ENCODE measurements at places on chromosomes 7 and 10. TPM values are rescaled to one million over a fixed set of nuclear protein-coding genes. Genes with fewer than 3 reads are reported as not detected.

GRCh38 chr10:62016623-62017490 is 115.4 kb downstream of the ARID5B start:
- no peaks in the 10 kb centered on the region for H3K27me3 ChIP-seq
- no peak overlapping the region for H3K4me3 ChIP-seq
- no peaks in the 10 kb centered on the region for H3K4me1 ChIP-seq
- DNase-seq = no peak

- no peak for DNase-seq
- H3K4me3 ChIP-seq = no peak overlapping the region
- no peak overlapping the region for H3K27ac ChIP-seq
- H3K27me3 ChIP-seq = no peaks in the 10 kb centered on the region
Observed at GRCh38 chr10:78605800-78606350, 462.9 kb upstream of the ZMIZ1 start.

Gene GIMAP4
- 24.1 TPM for total RNA-seq

DNA sequence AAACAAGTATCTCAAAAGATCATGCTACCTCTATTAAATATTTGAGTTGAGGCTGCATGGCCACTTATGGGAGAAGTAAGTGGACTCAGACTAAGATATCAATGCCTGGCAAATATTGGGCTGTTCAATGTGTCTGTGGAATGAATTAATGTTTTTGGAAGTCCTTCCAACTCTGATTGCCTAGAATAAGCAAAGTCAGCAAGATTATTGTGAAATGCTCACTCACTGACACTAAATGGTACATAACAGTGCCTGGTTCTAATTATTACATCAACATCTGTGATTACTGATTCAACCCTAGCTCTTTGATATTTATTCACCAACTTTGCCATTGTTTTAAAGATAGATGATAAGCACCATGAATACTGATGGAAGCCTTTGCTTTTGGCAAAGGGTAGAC is 45.5 kb upstream of the HDAC9 start:
- no peak overlapping the region for H3K4me3 ChIP-seq
- no peak overlapping the region for H3K27ac ChIP-seq
- peaks cover 9% of the 10 kb centered on the region for H3K4me1 ChIP-seq
- H3K36me3 ChIP-seq = no peaks in the 10 kb centered on the region

DNA sequence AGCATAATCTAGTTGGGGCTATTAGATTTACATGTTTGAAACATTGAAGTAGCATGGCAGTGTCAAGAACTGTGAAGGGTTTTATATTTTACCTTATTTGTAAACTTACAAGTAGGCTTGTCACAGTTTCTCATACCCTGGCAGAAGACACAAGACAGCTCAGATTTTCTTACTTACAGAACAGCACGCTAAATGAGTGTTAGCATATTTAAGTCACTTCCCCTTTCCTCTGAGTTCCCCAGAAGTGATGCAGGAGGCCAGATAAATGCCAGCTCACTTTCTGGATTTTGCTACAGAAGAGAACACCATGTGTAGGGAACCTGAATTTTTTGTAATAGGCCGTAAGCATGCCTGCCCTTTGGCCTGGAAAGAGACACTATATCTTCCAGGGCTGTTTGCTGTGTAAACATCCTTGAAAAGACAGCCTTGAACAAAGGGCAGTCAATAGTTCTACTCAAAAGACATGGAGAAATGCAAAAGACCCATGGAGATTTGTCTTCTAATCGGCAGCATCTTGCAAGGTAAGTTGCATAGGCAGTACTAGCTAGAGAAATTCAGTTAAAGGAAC is 279.1 kb downstream of the PHF14 start:
- no peak overlapping the region for H3K4me3 ChIP-seq
- no peaks in the 10 kb centered on the region for H3K36me3 ChIP-seq

DNA sequence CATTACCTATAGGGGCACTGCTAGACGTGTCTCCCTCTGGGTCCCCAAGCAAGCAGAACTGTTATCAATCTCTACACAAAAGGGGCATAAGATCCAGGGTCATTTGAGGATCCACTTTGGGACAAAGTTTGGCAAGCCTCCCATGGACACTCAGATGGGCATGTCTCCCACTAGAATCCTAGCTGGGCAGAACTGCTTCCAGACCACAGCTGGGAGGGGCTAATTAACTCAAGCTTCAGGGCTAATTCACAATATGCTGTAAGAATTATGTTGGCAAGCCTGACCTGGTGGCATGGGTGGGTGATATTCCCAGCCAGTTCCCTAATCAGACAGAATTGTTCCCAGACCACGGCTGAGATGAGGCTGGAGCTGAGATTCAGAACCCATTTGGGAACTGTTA is 738.4 kb upstream of the FZD8 start:
- no peaks in the 10 kb centered on the region for H3K36me3 ChIP-seq
- H3K4me1 ChIP-seq = peaks cover 8% of the 10 kb centered on the region
- H3K27me3 ChIP-seq = no peaks in the 10 kb centered on the region

DNA sequence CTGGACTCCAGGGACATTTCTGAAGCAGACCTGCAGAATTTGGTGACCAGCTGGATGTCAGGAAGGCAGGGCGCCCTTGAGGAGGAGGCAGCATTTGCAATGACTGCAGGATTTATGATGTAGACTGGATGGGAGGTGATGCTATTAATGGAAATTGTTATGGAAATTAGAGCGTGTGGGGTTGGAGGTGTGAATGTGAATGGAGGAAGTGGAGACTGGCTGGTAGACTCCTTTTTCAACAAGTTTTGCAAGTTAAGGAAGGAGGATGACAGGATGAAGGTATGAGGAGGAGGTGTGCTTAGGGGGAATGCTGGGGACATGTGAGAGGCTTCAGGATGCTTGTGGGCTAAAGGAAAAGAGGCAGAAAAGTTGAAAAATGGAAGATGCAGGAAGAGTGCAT is 137.0 kb downstream of the TMEM178B start:
- H3K36me3 ChIP-seq = no peaks in the 10 kb centered on the region
- H3K4me3 ChIP-seq = no peak overlapping the region
- H3K27me3 ChIP-seq = no peaks in the 10 kb centered on the region
- H3K27ac ChIP-seq = no peak overlapping the region
- DNase-seq = no peak
